Activated B cell treated with CpG ODN at 0.5 μM for 24 hours (primary cell): ENCODE measurements at places on chromosomes 5 and 9. TPM values are rescaled to one million over a fixed set of nuclear protein-coding genes. Genes with fewer than 3 reads are reported as not detected.

PAIP2 gene
- total RNA-seq, result 79.7 and 80.8 TPM in 2 replicates

- H3K4me1 ChIP-seq, result no peaks in the 10 kb centered on the region
- no peak for DNase-seq
- H3K4me3 ChIP-seq, result no peak overlapping the region
- no peaks in the 10 kb centered on the region for H3K36me3 ChIP-seq
- H3K27me3 ChIP-seq, result no peaks in the 10 kb centered on the region
These were observed 1033.5 kb downstream of the EFNA5 start for GRCh38 chr5:106637275-106637674.

DNA sequence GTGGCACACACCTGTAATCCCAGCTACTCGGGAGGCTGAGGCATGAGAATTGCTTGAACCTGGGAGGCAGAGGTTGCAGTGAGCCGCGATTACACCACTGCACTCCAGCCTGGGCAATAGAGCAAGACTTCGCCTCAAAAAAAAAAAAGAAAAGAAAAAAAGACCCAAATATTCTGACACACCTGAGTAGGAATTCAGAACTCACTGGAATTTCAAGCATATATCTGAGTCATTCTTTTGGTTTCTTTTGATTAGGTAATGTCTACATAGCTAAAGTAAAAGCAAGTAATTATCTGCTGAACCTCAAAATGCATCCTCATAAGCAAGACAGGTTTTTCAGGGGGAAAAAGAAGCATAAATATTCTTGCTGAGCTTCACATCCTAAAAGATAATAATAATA lies 35.9 kb downstream of the ANKRD31 start:
- H3K27ac ChIP-seq, result no peak overlapping the region
- no peak for DNase-seq

DNA sequence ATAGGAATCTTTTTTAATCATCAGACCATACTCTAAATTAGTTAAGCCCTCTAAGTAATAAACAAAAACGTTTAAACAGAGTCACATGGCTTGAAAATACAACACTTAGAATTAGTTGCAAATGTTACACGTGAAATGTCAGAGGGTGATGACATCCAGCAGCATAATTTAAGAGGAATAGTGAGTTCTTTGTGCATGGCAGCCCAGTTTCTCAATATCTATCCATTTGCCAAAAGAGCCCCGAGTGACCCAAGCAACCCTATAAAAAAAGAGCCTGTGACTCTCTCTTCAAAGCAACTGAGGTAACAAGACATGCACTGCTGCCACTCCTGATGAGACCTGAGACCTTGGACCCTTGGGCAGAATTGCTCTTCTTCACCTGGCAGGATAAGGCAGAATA lies 96.9 kb upstream of the RASA1 start:
- H3K4me1 ChIP-seq, result no peaks in the 10 kb centered on the region
- no peaks in the 10 kb centered on the region for H3K36me3 ChIP-seq
- H3K27ac ChIP-seq, result no peak overlapping the region
- no peak overlapping the region for H3K4me3 ChIP-seq
- no peak for DNase-seq
- H3K27me3 ChIP-seq, result no peaks in the 10 kb centered on the region

FOXD1 gene
- total RNA-seq, result 0.09 and 0.10 TPM in 2 replicates

- H3K27ac ChIP-seq, result no peak overlapping the region
- DNase-seq, result no peak
- H3K4me1 ChIP-seq, result peaks cover 8% of the 10 kb centered on the region
- H3K36me3 ChIP-seq, result no peaks in the 10 kb centered on the region
- H3K4me3 ChIP-seq, result no peak overlapping the region
These were observed 166.5 kb upstream of the SLC12A2 start for GRCh38 chr5:127916885-127917573.

GRCh38 chr9:18109675-18110074 lies 364.3 kb upstream of the ADAMTSL1 start:
- no peaks in the 10 kb centered on the region for H3K27me3 ChIP-seq
- H3K36me3 ChIP-seq, result no peaks in the 10 kb centered on the region
- no peak for DNase-seq
- no peaks in the 10 kb centered on the region for H3K4me1 ChIP-seq

GRCh38 chr5:145867806-145868205 lies 5.0 kb downstream of the GRXCR2 start:
- no peak for DNase-seq
- H3K27me3 ChIP-seq, result peaks cover 10% of the 10 kb centered on the region
- H3K4me1 ChIP-seq, result no peaks in the 10 kb centered on the region
- no peaks in the 10 kb centered on the region for H3K36me3 ChIP-seq
- no peak overlapping the region for H3K4me3 ChIP-seq
- H3K27ac ChIP-seq, result no peak overlapping the region

NR6A1 gene
- total RNA-seq, result 2.3 and 3.1 TPM in 2 replicates

CRHBP gene
- 0.27 TPM in 1 of 2 replicates, not detected in the other for total RNA-seq

DNA sequence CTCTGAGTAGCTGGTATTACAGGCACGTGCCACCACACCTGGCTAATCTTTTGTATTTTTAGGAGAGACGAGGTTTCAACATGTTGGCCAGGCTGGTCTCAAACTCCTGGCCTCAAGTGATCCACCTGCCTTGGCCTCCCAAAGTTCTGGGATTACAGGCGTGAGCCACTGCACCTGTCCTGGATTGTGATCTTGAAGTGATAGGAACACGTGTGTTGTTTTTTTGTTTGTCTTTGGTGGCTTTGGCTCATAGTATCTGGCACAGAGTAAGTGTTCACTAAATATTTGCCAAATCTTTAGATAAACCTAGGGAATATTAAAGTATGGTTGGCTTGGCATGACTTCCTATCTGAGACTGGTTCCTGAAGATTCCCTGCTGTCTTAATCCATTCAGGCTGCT lies 172.7 kb downstream of the ARHGAP26 start:
- DNase-seq, result no peak
- H3K4me3 ChIP-seq, result no peak overlapping the region
- no peaks in the 10 kb centered on the region for H3K36me3 ChIP-seq
- H3K4me1 ChIP-seq, result no peaks in the 10 kb centered on the region

LCN15 gene
- not detected in 2 replicates for total RNA-seq

- peaks cover 32% of the 10 kb centered on the region for H3K27me3 ChIP-seq
- H3K27ac ChIP-seq, result no peak overlapping the region
- DNase-seq, result no peak
- H3K4me3 ChIP-seq, result no peak overlapping the region
- no peaks in the 10 kb centered on the region for H3K36me3 ChIP-seq
- H3K4me1 ChIP-seq, result peaks cover 39% of the 10 kb centered on the region
These were observed 93.9 kb upstream of the LMX1B start for GRCh38 chr9:126519660-126520420.

DNA sequence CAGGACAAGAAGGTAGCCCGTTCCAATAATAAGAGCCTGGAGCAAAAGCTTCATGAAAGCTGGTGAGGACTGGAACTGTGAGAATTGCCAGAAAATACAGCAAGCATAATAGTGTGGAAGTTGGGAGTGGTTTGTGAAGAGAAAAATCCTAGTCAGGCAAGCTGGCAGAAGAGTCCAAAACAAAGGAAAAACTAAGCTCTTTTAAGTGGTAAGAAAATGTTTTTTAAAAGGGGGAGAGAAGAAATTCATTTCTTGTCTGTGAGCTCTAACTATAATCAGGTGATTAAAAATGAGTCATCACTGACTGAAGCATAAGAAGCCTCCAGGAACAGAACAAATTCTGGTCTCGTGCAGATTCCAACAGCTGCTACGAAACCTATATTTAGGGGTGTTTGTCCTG lies 102.6 kb downstream of the CAAP1 start:
- H3K36me3 ChIP-seq, result no peaks in the 10 kb centered on the region
- H3K4me1 ChIP-seq, result no peaks in the 10 kb centered on the region

ANKDD1B gene
- total RNA-seq, result 0.37 and 1.0 TPM in 2 replicates

DNA sequence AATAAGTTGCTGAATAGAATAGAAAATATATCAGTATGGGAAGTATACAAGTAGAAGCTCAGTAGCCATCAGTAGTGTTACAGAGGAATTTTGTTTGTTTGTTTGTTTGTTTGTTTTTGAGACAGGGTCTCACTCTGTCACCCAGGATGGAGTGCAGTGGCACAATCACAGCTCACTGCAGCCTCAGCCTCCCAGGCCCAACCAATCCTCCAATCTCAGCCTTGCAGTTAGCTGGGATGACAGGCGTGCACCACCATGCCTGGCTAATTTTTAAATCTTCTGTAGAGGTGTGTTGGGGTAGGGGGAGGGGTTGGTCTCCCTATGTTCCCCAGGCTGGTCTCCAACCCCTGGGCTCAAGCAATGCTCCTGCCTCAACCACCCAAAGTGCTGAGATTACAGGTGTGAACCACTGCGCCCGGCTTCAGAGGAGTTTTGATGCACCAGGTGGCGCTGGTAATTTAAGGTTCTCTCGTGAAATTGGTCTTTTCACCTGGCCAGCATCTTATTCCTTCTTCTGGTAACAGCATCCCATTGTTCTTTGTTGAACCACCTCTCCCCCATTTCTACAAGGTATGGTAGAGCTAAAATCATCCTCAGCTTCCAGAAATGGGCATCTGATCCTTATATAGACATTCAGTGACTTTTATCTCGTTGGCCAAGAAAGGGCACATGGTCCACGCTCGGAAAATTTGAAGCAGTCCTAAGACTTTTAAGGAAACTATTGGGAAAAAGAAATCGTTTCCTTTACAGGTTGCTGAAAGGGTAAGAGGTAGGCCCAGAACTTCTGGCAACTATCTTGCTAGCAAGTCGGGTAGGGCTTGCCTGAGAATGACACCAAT lies 157.1 kb downstream of the ARRDC3 start:
- H3K27ac ChIP-seq, result no peak overlapping the region
- no peak overlapping the region for H3K4me3 ChIP-seq
- no peaks in the 10 kb centered on the region for H3K36me3 ChIP-seq
